Activated T-helper 1 cell treated with anti-CD3 and anti-CD28 coated beads, Interleukin-12 subunit alpha, Interleukin-12 subunit beta, Interleukin-2, Interleukin-4 antibody, amounts not matched to agents 30 ng/mL and 10 ng/mL and 1 ng/mL, durations not matched to agents 14 hours and 24 hours and 36 hours (primary cell): ENCODE measurements at places on chromosomes 7 and 10. TPM values are rescaled to one million over a fixed set of nuclear protein-coding genes. Genes with fewer than 3 reads are reported as not detected.

DNA sequence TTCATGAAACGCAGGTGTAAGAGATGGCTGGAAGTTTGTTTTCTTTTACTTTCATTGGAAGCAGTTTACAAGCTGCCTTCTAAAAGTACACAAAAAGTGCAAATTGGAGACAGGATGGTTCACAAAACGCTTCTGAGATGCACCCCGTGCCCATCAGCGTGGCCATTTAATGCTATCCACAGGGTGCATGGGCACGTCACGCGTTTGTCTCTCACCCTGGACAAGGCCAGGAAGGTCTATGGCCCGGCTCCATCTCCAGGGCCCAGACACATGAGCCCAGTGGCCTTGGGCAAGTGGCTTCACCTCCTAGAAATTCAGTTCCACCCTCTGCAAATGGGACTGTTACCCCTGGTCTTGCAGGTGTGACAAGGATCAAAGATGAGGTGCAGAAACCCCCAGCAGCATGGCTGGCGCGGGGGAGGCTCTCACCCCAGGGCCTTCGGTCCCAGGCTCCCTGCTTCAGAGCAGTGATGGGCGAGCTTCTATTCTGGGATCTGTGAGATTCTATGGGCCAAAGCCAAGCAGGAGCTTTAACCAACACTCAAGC lies 60.8 kb upstream of the EBF3 start:
- DNase-seq, result no peak

DNA sequence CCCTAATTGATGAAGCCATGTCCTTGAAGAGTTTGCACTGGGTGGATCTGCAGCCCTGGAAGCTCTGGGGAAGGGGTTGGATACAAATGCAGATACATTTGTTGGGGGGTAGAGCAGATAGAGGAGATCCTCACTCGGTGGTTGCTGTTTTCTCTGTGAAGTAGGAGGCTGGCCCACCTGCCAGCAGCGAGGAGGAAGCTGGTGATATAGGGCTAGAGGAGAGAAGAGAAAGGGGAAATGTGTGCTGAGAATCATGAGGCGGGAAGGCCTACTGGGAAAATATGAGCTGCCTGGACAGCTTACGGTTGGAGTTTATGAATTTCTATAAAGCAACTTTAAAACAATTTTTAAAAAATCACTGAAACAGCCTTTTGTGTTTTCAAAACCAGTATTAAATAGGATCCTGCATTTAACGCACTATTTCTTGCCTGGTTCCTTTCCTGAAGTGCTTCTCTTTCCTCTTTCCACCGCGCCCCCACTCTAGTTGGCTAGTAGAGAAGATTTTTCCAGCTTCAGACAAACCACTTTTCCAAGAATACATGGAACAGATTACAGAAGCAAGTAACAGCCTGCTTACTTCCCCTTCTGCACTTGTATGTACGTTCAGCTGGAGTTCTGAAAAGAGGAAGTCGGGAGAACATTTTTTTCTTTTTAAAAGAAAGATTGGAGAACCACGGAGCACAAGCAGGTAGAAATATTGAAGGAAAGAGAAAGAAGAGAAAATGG lies 100.6 kb upstream of the GLCCI1 start:
- no peak for DNase-seq

GRCh38 chr7:132125096-132125495 lies 451.2 kb downstream of the PLXNA4 start:
- DNase-seq, result no peak

GRM3 gene
- not detected in 2 replicates for total RNA-seq

DNA sequence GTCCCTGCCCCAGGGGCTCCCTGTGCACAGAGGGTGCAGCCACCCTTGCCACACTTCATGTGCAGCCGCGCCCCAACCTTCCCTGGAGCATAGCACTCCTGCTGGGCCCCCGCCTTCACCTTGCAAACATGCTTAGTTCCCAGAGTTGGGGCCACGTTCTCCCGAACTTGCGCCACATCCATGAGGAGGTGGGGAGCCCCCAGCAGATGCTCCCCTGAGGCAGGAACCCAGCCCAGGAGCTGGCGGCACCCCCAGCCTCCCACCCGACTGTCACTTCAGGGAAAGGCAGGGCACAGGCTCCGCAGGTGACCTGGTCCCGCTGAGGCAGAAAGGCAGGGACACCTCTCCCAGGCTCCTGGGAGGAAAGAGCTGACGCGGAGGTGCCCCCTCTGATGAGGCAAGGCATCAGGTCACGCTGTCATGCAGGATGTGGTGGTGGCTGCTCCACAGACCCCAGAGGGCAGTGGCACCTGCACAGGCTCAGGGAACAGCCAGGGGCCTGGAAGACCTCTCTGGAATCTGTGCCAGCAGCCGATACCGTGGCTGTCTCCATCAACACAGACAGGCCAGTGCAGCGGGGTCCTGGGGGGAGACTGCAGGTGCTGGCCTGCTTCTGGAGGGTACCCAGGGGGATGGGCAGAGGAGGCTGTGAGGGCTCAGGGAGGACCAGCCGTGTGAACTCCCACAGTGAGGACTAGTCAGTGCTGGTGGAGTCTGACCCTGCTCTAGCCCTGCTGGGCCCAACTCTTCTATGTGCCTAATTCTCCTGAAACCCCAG lies 221.3 kb downstream of the MAD1L1 start:
- no peak for DNase-seq

DNA sequence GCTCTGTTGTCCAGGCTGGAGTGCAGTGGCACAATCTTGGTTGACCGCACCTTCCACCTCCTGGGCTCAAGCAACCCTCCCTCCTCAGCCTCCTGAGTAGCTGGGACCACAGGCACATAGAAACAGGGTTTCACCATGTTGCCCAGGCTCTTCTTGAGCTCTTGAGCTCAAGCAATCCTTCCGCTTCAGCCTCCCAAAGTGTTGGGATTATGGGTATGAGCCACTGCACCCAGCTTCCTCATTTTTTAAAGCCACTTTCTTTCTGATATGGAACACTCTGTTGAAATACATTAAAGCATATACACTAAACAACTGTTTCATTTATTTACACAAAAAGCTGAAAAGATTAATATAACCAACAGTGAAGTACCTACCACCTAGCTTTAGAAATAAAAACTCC lies 117.2 kb downstream of the CLEC2L start:
- no peak for DNase-seq

DNA sequence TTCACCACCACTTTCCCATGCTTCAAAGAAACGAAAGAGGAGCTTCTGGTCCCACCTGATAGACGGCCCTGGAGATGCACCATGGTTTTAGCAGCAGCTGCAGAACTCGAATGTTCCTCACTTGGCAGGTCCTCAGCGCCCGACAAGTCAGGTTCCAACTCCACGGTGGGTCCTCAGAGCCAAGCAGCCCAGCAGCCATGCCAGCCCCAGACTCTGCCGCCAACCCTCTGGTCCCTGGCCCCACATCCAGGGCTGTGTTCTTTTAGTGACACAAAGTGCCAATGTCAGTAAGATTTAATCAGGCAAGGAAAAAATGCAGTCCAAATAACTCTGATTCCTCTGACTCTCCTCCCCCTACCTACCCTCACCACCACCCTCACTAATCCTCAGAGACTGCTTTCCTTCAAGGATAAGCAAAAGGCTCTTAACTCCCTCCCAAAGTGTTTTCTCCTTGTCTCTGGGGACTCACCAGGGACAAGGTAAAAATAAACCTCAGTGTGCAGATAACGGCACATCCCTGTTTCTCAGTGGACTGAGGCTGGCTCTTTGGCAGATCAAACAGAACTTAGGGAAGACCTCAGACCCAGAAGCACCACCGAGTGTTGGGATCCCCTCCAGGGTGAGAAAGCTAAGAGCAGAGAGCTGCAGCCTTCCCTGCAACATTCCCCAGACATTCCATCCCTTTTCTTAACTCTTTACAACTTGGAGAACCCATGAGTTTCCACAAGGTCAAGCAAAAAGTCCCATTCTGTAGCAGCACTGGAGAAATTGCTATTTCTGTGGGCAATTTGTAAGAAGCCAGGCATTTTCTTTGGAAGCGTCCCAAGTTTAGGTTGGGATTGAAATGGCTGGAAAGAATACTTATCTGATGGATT lies 358.9 kb downstream of the FRMD4A start:
- no peak for DNase-seq

VCL gene
- 24.4 and 26.0 TPM in 2 replicates for total RNA-seq
